ENCODE measurements at places on chromosomes 11 and 22.

DNA sequence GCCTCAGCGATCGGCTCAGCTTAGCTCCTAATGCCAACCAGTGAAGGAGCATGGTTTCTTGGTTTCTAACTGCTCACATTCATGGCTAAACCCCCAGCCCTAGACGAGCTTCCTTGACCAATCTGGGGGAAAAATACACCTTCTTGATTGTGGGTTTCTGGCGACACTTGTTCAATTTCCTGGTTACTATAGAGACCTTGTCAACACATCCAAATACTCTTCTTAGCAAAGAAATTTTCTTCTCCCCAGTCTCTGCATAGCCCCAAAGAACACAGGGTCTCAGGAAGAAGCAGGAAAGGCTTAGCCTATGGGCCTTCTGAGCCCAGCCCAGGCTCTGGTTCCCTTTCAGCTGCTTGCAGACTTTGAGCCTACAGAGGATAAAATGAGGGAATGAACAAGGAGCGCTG lies 88.5 kb upstream of the SYT13 start:
- DNase-seq, result no peak

GRCh38 chr11:47448566-47449427 lies at the start of gene RAPSN:
TSS of gene RAPSN (minus strand) at chr11:47449136. CDS start at chr11:47448964, 172 bp downstream.
- DNase-seq, result no peak

- no peak for DNase-seq
These were observed 6.6 kb downstream of the HSPA8 start for GRCh38 chr11:123055191-123055901.

GRCh38 chr11:73262851-73263495 lies 9.2 kb upstream of the P2RY6 start:
- DNase-seq, result no peak

DNA sequence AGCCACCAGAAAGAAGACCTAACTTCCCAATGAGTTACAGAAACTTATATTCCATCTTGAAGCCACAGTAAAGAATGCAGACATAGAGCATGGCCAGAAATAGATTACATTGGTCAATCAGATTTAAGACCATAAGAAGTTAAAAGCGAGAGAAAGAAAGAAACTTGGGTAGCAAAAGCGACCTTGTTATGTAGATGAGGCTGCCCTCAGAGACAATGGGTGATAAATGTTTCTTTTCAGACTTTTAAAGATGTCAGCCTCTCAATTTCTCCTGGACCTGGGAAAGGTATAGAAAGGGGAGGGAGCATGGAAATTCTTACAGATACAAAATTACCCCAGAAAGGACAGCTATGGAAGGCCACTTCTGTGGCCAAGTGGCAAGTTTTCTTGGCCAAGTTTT lies 732.6 kb upstream of the LUZP2 start:
- DNase-seq, result no peak

DNA sequence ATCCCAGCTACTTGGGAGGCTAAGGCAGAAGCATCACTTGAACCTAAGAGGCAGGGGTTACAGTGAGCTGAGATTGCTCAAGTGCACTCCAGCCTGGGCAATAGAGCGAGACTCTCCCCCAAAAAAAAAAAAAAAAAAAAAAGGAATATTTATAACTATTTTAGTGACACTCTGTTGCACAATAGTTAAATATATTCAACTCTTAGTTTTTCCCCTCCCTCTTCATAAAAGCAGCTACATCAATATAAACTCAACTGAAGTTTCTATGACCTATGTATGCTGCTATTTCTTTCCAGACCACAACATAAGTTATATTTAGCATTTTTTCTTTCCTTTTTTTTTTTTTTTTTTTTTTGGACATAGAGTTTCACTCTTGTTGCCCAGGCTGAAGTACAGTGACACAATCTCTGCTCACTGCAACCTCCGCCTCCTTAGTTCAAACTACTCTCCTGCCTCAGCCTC lies 19.2 kb downstream of the CELF1 start:
- peak; percentile 64 for DNase-seq

- no peak for DNase-seq
These were observed 80.3 kb downstream of the MTNR1B start for GRCh38 chr11:93049740-93050139.

Data from astrocyte of the spinal cord (primary cell).